ENCODE measurements at places on chromosomes 1 and 21.

- DNase-seq: no peak
These were observed 1.4 kb downstream of the MAGI3 start for GRCh38 chr1:113391649-113392271.

GRCh38 chr1:231279081-231279480 is 38.1 kb downstream of the GNPAT start:
- DNase-seq: no peak

DNA sequence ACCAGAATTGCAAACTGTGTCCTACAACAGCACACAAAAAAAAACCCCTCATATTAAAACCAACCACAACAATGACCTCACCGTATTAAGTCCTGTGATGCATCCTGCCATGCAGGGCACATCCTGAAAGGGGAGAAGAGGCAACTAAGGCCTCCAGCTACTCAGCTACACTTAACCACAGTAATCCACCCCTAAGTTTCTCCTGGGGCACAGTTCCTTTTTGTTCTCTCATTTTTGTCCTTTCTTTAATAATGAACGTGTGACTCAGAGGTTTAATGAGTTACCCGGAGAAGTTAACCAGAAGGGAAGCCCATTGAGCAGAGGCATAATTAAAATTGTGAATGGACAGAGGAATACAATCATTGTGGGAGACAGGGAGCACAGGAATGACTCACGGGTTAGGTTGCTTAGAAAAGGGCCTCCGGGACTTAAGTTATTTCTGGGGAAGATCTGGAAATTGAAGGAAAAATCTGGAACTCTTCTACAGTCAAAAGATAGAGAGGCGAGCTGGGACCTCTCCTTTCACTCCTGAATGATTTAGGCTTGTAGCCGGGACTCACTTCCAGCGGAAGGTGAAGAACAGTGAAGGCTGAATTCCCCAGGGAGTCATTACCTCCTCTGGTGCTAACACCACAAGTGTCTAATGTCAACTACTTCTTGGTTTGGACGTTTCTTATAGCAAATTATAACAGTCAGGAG is 36.9 kb upstream of the HIVEP3 start:
- peak; percentile 99 for DNase-seq

DNA sequence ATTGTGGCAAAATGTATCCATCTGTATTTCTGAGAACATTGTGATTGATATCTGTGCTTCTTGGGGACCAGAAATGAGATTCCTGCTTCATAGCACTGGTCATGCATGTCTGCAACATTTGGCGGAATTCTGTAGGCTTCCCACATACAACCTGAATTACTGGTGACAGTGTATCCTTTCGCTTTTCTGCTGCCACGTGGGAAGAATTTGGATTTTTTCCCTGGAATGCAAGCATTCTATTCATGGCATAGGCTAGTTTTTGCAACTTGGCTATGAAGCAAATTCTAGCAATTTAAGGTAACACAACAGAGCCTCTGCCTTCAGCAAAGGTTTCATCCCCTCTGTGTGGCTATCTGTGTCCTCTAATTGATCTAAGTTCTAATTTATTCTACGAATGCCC is 85.9 kb downstream of the BCAR3 start:
- DNase-seq: no peak

DNA sequence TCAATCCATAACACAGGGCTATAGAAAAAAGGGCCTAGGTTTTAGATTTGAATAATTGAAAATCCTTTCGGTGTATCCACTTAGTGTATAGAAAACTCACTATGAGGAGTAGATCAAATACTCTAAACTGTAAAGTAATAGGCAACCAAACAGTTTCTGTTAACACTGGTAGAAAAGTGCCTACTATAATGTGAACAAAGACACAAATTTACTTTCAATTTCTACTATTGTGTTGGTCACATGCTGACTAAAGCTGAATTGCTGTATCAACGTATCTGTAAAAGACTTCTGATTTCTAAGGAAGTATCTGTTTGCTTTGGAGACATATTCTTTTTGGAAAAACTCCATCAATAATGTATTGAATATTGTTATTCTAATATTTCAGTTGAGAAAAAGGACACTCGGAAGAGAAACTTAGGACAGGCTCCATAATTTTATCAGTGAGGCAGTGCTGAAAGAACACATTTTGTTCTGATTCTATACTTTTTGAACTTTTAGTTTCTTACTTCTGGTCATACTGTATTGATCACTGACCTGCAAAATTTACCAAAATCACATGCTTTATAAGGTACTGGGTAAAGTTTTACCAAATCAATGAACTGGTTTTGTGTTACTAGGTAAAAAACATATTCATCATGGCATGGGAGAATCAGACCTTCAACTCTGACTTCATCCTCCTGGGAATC is at the start of gene OR2M5:
OR2M5 (plus strand) TSS at position 636 of the 686 bp plus-strand sequence; CDS start at position 636, 0 bp downstream.
- DNase-seq: no peak

DNA sequence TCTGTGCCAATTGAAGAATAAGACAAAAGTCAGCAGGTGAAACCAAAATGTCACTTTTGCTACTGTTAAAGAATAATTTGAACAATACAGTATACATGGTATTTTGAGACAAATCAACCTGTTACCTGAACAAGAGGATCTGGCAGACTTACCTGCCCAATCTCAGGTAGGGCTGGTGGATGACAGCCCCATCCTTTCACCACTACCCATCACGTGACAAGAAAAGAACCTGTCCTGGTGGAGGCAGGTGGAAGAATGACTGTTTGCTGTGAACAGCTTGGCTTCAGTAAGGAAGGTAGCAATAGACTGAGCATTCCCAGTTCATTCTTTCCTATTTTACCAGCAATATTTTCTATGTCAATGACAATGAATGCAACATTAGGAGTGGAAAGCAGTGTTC is 349.6 kb downstream of the GPATCH2 start:
- no peak for DNase-seq

- no peak for DNase-seq
These were observed 19.2 kb downstream of the PRXL2B start for GRCh38 chr1:2605509-2606395.

DNA sequence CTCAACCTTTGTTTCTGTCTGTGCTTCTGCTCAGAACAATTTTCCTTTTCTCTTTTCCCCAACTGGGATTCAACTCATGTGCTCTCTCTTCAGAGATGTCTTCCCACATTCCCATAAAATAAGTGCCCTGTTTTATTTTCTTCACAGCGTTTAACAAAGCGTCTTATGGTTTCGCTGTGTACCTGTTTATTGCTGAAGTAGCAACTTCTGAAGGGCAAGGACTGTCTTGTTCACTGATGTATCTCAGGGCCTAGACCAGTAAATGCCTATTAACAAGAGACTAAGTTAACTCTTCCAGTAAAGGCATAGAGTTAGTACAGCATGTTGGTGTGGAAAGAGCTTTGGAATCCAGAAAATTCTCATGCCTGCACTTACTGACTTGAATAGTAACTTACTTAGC is 42.9 kb upstream of the MPZL1 start:
- DNase-seq: no peak

GRCh38 chr21:34821717-34822116 is 152.9 kb downstream of the CLIC6 start:
- no peak for DNase-seq

GRCh38 chr1:11434501-11434900 is 44.5 kb upstream of the DISP3 start:
- DNase-seq: no peak

DNA sequence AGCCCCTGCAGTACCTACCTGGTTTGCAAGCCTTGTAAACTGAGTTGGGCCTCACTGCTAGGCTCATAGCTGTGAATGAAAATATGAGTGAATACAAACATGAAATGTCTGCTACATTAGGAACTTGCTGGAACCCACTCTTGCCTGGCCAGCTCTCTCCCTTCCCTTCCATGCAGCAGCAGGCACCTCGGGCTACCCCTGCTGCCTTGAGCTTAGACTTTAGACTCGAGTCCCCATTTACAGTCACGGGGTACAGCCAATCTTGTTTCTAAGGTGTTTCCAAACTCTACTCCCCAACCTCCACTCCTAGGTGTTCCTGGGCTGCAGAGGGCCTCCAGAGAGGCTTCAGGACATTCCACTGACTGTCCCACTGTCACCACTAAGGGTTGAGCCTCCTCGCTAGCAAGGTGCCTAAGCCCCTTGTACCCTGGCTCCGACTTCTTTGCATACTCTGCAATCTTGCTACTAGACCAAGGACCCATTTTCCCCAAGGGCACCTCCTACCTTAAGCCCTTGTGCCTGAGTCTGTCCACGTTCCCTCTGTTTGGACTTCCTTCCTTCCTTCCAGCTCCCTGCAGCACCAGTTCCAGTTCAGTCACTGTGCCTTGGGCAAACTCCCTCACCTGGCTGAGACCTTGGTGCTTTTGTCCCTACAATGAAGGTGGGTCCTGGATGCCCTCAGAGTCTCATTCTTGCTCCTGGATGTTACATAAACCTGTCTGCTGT is 36.9 kb downstream of the CDK18 start:
- no peak for DNase-seq

DNA sequence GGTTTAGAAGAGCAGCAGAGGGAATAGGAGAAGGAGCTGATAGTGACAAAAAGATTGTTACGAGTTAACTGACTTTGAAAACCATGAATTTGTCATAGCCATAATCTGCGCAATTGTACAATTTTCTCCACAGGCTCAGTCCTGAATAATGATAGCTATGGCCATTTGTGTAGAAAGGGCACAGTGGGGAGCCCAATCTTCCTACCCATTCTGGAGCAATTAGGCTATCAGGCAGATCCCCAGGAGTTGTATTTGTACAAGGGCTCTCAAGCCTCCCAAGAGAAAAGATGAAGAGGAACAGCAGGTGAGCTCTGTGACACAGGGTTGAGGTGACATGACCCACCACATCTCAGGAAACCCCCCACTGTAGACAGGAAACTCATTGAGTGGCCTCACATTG is 42.1 kb upstream of the SAMD13 start:
- no peak for DNase-seq

DNA sequence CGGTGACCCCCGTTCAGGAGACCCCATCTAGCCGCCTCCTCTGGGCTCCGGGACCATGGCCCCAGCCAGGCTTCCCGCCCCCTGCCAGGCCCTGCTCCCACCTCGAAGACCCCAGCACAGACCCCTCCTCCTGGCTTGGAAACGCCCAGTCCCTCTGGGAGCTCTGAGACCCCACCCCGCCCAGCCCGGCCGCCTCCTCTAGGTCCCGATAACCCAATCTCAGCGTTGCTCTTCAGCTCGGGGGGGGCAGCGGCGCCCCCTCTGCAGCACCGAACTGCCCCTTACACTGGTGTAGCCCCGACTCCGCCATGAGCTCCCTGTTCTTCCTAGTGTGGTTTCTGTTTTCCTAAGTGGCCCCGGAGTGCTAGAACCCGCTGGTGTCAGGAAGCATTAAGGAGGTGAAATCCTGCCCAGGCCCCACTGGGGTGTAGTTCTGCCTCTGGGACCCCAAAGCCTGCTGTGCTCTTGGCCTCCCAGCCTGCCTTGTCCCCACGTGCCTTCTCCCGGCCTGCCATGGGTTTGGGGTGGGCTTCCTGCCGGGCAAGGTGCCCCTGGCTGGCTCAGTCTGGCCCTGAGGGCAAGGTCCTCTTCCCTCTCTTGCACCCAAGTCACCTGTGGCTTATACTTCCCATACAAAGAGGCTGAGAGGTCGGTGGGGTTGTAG is 10.7 kb upstream of the MMEL1 start:
- no peak for DNase-seq

GRCh38 chr1:198472119-198472518 is 68.4 kb downstream of the ATP6V1G3 start:
- no peak for DNase-seq

- DNase-seq: peak; percentile 22
These were observed 287.7 kb downstream of the SDCCAG8 start for GRCh38 chr1:243543501-243543900.

- no peak for DNase-seq
These were observed 247.6 kb downstream of the TM2D1 start for GRCh38 chr1:61477301-61477700.

DNA sequence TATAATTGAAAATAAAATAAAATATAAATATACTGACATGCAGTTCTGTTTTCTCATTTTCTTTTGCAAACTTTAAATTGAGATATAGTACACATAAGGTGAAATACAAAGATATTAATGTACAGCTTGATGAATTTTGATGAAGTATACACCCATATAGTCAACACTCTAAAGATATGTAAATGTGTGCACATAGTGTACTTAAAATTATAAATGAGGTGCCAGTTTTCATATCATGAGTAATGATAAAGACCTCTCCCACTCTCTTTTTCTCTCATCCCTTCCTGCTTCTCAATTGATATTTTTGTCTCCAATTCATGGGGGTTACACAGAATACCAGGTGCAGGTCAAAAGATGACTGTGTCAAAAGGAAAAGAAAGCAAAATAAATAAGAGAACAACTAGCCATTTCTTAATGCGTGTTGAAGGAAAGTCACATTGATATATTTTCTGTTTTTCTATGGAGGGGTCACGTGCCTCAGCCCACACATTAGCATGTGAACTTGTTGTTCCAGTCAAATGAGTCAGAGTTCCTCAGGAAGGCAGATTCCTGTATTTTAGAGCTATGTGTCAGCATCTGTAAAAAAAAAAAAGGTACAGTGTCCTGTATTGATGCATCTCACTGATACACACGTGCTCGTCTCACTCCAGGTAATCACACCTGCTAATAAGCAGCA is 64.3 kb upstream of the HOOK1 start:
- DNase-seq: peak; percentile 78

- no peak for DNase-seq
These were observed 106.1 kb downstream of the APP start for GRCh38 chr21:26064506-26064905.

DNA sequence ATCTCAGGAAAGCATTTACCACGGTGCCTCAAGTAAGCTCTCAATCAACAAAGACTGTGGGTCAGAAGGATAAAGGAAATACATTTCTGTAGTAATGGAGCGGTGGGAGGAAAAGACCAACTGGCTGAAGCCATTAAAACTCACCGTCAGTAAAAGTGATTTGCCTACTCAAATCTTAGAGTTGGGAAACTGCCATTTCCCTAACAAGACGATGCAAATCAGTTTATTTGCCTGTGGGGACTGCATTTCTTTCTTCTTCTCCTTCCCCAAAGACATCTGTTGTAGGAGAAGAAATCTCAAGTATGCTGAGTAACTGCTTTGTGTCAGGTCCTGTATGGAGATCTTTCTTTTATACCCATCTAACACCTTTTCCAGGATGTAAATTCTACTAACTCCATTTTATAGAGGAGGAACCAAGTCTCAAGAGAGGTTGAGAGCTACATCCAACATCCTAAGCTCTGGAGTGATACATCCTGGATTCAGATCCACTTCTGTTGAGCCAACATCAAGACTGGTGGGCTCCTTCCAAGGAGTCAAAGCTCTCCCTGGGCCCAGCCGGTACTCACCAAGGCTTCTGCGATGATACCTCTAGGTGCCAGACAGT is 219.3 kb upstream of the FGGY start:
- DNase-seq: no peak

DNA sequence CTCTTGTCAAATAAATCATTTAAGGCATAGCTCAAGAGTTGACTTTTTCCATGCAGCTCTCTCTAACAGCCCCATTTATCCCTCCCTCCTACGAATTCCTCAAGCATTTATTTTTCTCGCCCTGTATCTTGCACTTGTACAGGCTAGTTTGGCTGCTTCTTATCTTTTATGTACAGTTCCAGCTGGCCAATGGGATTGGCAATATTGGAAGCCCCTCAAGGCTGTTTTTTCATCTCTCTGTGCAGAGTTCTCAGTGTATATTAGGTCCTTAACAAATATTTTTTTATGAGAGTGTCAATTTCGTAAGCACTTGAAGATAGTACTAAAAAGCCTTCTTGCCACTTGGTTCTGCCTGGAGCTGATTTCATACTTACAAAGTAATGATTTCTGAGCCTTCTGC is 356.0 kb downstream of the ST6GALNAC3 start:
- no peak for DNase-seq

All from HFFc6 (cell line).